ENCODE measurements at places on chromosomes 1 and 21.

GRCh38 chr1:178143730-178144690, 50.1 kb downstream of the RASAL2 start:
- no peak for DNase-seq

- no peak for DNase-seq
Observed at GRCh38 chr1:199373139-199373538, 654.4 kb upstream of the NR5A2 start.

DNA sequence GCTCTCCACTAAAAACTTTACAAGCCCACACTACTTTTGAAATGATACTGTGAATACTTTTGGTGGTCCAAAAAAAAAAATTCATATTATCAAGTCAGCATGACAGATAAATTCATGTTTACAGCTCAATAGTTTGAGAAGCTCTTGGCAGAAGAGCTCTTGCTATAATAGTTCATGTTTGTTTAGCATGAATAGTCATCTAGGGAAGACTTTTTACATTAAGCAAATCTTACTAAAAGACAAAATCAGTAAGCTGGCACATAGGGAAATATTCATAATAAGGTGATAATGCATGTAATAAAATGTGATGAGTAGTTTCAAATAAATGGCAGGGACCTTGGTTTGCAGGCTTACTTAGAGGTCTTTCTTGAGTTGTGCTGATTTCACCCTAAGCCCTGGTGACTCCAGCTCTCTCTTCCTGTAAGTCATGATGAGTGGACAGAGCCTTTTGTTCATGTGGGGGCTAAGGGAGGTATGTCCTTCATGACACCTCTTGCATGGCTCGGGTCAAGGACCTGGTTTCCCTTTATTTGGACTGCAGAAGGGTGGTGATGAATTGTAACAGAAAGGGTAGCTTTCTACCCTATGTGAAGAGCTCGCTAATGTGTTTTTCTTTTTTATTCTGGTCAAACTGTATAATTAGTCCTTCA, 166.7 kb downstream of the GABPA start:
- DNase-seq, result no peak

- DNase-seq, result no peak
Observed at GRCh38 chr1:6897138-6897537, 111.9 kb downstream of the CAMTA1 start.

GRCh38 chr21:27817902-27818623, 851.2 kb upstream of the ADAMTS5 start:
- no peak for DNase-seq

DNA sequence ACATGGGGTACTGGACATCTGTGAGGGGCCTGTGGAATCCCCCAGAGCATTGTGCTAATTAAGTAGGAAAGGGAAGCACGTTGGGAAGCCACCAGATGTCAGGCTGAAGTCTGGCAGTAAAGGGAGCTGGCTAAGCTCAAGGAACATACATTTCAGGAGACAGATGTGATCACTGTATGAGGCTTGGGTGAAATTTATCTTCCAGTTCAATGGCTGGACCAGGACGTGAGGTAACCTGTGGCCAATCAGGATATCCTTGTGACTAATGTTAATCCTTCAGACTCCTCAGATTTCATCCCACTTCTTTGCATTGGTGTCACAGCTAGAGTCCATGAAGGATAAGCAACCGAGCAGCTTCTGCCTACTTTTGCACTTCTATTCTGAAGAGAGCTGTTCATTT, 110.2 kb upstream of the APP start:
- no peak for DNase-seq

DNA sequence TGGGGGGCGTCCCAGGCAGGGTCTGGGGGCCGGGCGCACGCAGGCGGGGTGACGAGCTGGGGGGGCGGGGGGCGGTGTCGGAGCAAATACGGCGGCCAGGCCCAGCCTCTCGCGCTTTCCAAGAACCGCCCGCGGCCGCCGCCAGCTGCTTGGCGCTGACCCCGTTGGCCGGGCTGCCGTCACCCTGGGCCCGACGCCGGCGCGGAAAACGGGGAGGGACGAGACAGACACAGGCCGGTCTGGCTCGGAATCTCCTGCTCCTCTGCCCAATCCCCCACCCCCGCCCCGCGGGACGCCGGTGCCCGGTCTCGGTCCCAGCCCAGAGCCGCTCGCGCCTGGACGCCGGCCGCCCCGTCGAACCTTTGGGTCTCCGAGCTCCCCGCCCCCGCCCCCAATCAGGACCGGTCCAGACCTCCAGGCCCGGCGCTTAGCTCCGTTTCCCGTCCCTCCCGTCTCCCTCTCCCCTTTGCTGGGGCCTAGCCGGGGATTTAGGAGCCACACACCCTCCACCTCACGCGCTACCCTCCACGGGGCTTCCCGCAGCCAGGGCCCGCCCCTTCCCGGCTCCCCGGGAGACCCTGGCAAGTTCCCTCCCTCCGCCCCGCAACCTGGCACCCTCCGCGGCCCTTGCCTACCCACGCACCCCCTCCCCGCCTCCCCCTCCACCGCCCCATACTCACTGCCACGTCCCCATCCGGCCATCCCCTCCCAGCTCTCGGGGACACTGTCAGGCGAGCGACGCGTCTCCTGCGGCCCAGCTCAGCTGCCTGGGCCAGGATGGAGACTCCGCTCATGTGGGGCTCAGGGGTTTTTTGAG, 800 bp upstream of the MMP23B start:
- no peak for DNase-seq

GRCh38 chr1:208243527-208243966, 637 bp downstream of the PLXNA2 start:
- no peak for DNase-seq

GRCh38 chr1:64745181-64745985, 508 bp downstream of the RAVER2 start:
- peak; percentile 26 for DNase-seq

DNA sequence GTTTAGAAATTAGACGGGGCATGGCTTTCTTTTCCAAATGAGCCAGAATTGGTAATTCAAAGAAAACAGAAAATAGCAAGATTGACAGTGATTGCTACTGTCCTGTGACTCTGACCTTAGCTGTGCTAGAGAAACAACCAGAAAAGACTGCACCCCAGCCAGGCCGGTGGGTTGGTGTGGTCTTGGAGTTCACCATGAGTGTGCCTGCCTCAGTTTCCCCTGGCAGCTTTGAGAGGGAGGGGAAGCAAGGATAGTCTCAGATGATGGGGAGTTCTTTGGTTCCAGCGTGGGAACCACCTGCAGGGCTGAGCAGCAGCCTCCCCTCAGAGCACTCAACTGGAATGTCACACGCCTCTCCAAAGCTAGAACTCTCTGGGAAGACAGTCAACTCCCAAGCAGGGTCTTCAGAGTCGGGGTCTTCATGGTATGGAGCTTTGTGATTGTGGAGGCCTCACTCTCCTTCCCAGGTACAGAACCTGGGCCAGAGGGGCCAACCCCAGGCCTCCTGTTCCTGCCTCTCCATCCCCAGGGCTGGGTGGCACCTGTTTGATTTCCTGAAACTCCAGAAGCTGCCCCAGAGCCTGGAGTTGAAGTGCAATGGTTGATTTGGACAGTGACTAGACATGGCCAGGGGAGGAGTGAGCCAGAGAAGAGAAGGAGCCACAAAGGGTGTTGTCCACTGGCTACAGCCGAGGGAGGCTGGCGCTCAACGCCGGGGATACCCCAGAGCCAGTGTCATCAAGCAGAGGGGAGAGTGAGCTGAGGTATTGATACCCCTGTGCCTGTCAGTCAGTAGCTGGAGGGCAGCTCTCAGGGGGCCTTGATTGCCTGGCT, 35.7 kb downstream of the SIM2 start:
- no peak for DNase-seq

GRCh38 chr1:93729502-93729901, 47.9 kb upstream of the BCAR3 start:
- no peak for DNase-seq

GRCh38 chr1:40078512-40079333, 18.3 kb downstream of the PPT1 start:
- DNase-seq, result peak; percentile 61

DNA sequence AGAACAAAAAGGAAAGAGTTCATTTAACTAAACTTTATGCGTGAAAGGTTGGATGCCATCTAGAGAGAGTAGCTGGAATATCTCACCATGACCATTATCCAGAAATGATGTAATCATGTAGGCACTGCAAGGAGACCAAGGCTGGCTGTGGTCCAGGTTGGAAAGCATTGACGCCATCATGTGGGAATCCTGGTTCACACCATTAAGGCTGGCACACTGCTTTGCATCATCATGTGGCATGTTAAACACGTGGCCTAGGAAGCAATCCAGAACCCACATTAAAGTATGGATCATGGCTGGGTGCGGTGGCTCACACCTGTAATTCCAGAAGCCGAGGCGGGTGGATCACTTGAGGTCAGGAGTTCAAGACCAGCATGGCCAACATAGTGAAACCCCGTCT, 4.3 kb downstream of the ADAMTS1 start:
- no peak for DNase-seq

DNA sequence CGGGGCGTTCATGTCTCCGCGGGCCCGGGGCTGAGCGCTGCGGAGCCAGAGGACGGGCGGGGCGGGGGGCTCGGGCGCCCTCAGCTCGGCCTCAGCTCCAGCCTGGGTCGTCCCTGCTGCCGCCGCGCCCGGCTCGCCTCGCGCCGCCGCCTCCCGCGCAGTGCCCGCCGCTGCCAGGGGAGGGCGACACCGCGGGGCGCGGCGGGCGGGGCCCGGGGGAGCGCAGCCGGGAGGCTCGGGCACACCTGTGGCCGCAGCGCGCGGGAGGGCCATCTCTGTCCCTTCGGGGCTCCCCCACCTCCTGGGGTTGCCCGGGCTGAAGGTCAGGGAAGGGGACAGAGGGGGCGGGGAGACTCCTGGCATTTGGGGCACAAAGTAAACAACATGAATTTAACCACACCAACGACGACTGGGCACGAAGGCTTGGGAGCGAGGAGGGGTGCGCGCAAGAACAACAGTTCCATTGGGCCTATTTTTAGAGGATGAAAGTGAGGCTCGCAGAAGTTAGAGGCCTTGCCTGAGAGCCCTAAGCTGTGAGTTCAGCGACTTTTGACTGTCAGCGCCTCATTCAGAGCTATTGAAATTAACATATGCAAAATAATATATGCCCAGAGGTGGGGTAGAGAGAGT, at the start of gene FAM131C:
Gene FAM131C (minus strand): TSS at position 162 of the 630 bp plus-strand sequence. CDS start 209 bp downstream, outside the sequence.
- no peak for DNase-seq

GRCh38 chr1:3799976-3800685, 3.8 kb upstream of the LRRC47 start:
- DNase-seq, result no peak

- no peak for DNase-seq
Observed at GRCh38 chr1:96581772-96582171, 139.8 kb upstream of the PTBP2 start.

- no peak for DNase-seq
Observed at GRCh38 chr1:226061068-226061840, 1.3 kb upstream of the H3-3A start.

DNA sequence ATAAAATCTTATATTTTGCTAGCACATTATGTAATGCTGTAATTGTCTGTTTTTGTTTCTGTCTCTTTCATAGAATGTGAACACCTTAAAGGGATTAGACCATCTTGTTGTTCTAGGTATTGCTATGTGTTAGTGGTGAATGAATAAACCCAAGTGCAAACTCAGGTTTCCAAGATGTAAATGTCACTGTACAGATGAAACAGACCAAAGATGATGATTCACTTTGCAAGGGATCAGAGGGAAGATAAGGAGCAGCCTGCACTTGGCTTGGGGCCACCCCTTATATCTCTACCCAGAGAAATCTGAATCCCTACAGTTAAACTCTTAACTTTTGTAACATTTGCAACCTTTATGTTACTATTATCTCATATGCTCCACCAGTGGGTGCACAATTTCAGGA, 25.4 kb downstream of the UROD start:
- DNase-seq, result no peak

DNA sequence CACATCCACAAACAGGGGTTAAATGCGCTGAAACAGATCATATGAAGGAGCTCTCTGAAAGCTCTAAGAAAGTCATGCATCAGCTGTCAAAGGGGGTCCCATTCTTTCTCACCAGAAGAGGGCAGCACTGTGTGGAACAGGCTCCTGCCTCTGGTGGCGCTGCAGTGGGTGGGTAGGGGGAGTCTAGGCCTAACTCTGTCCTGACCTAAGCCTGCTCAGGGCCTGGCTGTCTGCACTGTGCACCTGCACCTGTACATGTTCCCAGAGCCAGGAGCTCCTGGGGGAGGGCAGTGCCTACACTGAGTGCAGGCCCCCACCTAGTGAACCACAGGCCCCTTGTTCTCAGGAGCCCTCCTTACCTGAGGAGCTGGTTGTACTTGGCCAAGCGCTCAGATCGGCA, 16.0 kb downstream of the ENO1 start:
- DNase-seq, result no peak

DNA sequence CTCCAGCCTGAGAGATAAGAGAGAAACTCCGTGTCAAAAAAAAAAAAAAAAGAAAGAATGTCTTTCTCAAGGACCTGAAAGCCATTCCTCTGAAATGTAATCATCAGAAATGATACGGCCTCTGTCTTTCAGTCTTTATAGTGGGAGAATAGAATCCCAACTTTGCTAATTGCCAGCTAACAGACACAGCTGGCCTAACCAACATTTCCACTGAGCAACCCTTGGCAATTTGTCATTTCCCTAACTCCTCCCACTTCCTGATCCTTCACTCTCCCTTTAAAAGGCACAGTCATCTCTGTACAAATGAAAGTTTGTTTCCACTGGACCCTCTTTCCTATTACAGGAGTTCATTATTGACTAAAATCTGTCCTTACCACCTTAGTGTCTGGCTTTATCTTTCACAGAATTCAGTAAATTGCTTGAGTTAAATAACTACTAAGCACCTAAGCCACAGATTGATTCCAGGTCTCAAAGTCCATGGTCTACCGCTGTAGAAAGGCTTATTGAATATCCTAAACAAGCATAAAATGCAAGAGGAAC, 4.3 kb upstream of the CBR1 start:
- DNase-seq, result peak; percentile 28

- DNase-seq, result peak; percentile 9
Observed at GRCh38 chr21:25895565-25896205, 160.9 kb downstream of the GABPA start.

- DNase-seq, result no peak
Observed at GRCh38 chr1:25826571-25826970, 6.8 kb downstream of the MTFR1L start.

GRCh38 chr1:16076865-16077238, 3.4 kb upstream of the FAM131C start:
- no peak for DNase-seq

GRCh38 chr1:236119943-236120484, 22.3 kb upstream of the GPR137B start:
- DNase-seq, result no peak

GRCh38 chr21:45894450-45894825, 87.1 kb upstream of the COL6A1 start:
- no peak for DNase-seq

GRCh38 chr21:36722370-36723368, 23.8 kb downstream of the SIM2 start:
- no peak for DNase-seq

- peak; percentile 23 for DNase-seq
Observed at GRCh38 chr1:24769656-24770651, 24.7 kb downstream of the CLIC4 start.
